ENCODE measurements at places on chromosomes 16 and 17. TPM values are rescaled to one million over a fixed set of nuclear protein-coding genes. Genes with fewer than 3 reads are reported as not detected.

- no peak overlapping the region for H3K27ac ChIP-seq
- no peak for DNase-seq
- no peak overlapping the region for H3K4me3 ChIP-seq
- no peaks in the 10 kb centered on the region for H3K27me3 ChIP-seq
Observed at GRCh38 chr17:37506678-37507077, 17.0 kb downstream of the DUSP14 start.

- no peaks in the 10 kb centered on the region for H3K36me3 ChIP-seq
- no peak for DNase-seq
- no peaks in the 10 kb centered on the region for H3K27me3 ChIP-seq
- H3K4me3 ChIP-seq: no peak overlapping the region
Observed at GRCh38 chr16:49600976-49601375, 227.4 kb downstream of the C16orf78 start.

DNA sequence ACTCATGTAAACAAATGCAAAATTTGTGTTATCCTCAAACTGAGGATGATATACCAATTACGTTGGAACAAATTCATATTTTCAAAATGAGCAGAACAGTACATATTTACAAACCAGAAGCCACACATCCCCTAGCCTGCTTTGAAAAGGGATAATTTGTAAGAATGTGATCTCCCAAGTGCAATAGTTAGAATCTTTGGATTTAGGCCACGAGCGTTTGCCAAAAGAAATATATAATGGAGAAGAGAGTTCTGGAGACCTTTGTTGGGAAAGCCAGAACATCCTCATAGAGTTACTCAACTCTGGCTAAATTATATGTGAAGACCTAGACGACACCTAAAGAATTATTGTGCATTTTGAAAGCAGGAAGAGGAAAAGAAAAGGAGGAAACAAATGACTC is 449.3 kb downstream of the KCNJ2 start:
- DNase-seq: no peak
- no peak overlapping the region for H3K4me3 ChIP-seq
- H3K27ac ChIP-seq: no peak overlapping the region
- H3K27me3 ChIP-seq: no peaks in the 10 kb centered on the region

DNA sequence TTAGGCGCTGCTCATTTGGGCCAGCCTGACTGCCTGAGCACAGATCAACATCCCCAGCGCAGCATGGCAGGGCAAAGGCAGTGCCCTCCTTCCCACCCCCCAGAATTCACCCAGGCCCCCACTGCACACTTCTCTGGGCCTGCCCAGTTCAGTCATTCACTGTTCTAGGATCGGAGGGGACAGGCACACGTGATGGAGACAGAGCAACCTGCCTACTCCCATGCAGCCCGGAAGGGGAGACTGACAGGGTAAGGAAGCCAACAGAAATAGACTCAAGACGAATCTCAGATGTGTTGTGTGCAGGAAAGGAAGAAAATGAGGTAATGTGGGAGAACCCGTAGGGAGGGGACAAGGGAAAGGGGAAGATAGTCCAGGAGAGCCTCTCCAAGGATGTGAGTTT is 59.2 kb upstream of the LYRM9 start:
- DNase-seq: no peak
- H3K4me1 ChIP-seq: no peaks in the 10 kb centered on the region
- H3K4me3 ChIP-seq: no peak overlapping the region
- H3K36me3 ChIP-seq: no peaks in the 10 kb centered on the region
- no peaks in the 10 kb centered on the region for H3K27me3 ChIP-seq
- no peak overlapping the region for H3K27ac ChIP-seq

DNA sequence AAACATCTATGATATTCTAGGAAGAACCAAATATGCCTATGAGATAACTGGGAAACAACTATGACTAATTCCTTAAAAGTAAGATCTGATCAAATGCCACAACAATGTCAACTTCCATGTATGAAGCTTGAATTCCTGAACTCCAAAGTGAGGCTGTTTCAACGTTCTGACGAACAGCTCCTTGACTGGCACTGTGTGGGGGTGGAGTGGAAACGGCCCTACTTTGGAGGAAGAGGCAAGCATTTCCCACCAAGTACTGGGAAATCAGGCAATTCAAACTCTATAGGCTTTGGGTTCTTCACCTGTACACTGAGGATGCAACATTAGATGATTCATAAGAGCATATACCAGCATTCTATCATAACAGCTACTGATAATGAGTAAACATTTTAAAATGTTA is 187.2 kb downstream of the CDK5R1 start:
- H3K4me3 ChIP-seq: no peak overlapping the region
- H3K4me1 ChIP-seq: no peaks in the 10 kb centered on the region
- no peaks in the 10 kb centered on the region for H3K36me3 ChIP-seq
- H3K27ac ChIP-seq: no peak overlapping the region

- H3K4me1 ChIP-seq: no peaks in the 10 kb centered on the region
- H3K27me3 ChIP-seq: no peaks in the 10 kb centered on the region
- H3K36me3 ChIP-seq: no peaks in the 10 kb centered on the region
Observed at GRCh38 chr16:4900036-4900435, 36.9 kb downstream of the PPL start.

DNA sequence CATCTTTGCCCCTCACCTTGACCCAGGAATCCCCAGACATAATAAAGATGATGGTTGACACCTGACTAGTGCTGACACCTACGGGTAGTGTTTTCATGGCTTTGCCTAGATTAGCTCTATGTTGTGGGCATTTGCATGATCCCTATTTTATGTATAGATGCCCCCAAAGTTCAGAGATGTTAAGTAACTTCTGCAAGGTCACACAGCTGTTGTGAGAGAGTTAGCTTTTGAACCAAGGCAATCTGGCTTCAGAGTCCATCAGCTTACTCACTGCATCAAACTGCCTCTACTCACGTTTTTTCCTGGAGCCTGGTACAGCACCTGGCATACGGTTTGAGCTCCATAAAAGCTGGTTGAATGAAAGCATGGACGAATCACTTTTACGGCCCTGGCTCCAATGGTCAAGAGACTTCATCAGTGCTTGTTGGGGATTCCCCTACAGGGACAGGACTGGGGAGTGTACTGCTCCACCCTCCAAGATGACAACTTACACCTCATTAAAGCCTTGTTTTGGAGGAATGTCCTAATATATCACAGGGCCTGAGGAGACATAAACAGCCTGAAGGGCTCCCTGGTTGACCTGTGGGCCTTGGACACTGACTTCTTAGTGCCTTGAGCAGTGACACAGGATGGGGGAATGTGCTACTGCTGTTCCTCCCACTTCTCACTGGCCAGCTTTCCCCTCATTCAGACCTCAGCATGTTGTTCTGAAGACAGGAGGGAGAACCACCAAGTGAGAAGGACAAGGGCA is 193.2 kb upstream of the ASIC2 start:
- no peak for DNase-seq
- H3K27ac ChIP-seq: no peak overlapping the region
- no peaks in the 10 kb centered on the region for H3K4me1 ChIP-seq
- no peaks in the 10 kb centered on the region for H3K27me3 ChIP-seq

DNA sequence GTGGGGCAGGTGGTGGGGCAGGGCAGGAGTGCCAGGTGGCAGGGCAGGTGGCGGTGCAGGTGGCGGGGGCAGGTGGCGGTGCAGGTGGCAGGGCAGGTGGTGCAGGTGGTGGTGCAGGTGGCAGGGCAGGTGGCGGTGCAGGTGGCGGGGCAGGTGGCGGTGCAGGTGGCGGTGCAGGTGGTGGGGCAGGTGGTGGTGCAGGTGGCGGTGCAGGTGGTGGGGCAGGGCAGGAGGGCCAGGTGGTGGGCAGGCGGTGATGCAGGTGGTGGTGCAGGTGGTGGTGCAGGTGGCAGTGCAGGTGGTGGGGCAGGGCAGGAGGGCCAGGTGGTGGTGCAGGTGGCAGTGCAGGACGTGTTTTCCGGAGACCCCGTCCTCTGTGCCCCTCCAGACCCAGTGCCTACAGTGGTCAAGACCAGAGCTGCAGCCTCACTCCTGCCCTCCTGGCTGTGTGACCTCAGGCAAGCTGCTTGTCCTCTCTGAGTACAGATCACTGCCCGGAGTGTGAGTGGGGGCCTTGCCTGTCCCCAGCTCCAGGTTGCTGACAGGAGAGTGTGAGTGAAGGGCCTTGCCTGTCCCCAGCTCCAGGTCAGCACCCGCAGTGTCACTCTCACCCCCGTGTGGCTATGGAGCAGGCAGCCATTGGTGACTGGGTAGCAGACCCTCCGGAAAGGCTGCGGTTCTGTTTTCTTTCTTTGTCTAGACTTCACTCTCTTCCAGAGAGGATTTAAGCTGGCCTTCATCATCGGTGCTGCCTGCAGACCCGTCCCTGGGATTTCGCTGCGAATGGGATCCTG is 16.1 kb upstream of the NPTX1 start:
- H3K27me3 ChIP-seq: no peaks in the 10 kb centered on the region
- H3K27ac ChIP-seq: no peak overlapping the region
- no peak overlapping the region for H3K4me3 ChIP-seq

- H3K4me3 ChIP-seq: peak within 1 kb of the TSS; percentile 48
- H3K4me1 ChIP-seq: peaks cover 9% of the 10 kb centered on the region
- no peaks in the 10 kb centered on the region for H3K27me3 ChIP-seq
- peak; percentile 99 for DNase-seq
Observed at GRCh38 chr17:14300575-14301278, at the start of gene HS3ST3B1. HS3ST3B1 (plus strand) TSS chr17:14301081; CDS start chr17:14301519, 438 bp downstream.

- H3K36me3 ChIP-seq: no peaks in the 10 kb centered on the region
- H3K27ac ChIP-seq: no peak overlapping the region
- H3K4me3 ChIP-seq: no peak overlapping the region
- no peak for DNase-seq
Observed at GRCh38 chr16:7303052-7303610, 29.5 kb upstream of the RBFOX1 start.

DNA sequence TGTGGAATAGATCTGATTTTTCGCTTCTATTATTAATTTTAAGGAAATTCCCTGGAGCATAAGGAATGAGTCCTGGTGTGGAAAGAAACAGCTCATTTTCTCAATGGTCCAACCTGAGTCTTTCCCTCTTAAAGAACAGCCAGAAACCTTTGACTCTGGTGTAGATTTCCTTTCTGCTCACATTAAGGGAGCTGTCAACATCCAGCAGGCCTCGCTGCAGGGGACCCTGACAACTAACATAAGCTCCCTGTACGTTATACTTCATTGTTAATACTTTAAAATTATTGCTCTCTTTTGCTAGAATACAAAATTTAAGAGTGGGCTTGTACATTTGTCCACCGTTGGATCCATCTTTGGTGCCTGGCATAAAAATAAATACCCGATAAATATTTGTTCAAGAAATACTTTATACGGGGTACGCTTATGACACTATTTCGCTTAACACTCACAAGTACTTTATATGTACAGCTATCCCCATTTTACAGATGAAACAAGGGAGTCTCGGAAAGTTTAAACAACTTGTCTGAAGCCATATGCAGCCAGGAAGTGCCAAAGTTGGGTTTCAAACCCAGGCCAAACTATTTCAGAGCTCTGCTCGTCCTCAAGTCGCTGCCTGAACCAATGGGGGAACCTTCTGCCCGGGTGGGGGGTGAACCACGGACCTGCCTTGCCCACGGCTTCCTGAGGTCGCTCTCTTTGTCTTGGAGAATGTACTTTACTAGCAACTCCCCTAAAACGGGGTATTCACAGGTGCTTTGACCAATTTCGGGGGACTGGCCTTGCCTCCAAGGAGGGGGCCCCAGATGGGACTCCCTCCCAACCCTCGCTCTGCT is 611 bp downstream of the SMARCE1 start:
- H3K4me1 ChIP-seq: peaks cover 6% of the 10 kb centered on the region
- peak overlapping the region; percentile 63 for H3K4me3 ChIP-seq
- no peaks in the 10 kb centered on the region for H3K36me3 ChIP-seq
- H3K27me3 ChIP-seq: no peaks in the 10 kb centered on the region
- H3K27ac ChIP-seq: peak overlapping the region; percentile 96

DNA sequence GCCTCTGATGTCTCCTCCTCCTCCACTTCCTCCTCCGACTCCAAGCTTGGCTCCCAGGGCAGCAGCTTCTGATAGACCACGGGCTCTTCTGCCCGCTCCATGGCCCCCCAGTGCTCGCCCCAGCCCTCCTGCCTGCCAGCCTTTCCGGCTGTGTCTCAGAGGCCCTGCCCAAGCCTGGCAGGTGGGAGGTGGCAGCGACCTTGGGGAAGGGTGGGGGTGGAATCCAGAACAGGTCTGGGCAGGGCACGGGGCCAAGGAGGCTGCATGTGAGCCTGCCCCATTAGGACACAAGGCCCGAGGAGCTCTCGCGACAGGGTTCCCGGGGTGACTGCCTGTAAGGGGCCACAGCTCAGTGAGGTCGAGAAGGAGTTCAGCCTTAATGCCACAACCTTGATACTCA is at the start of gene GGT6:
TSS of gene GGT6 (minus strand) at position 157 of the 400 bp plus-strand sequence. CDS start at position 101, 56 bp downstream.
- no peaks in the 10 kb centered on the region for H3K27me3 ChIP-seq
- H3K36me3 ChIP-seq: no peaks in the 10 kb centered on the region
- no peak within 1 kb of the TSS for H3K27ac ChIP-seq
- no peak within 1 kb of the TSS for H3K4me3 ChIP-seq

- H3K27me3 ChIP-seq: no peaks in the 10 kb centered on the region
- H3K27ac ChIP-seq: peak overlapping the region; percentile 84
- peak overlapping the region; percentile 49 for H3K4me3 ChIP-seq
- DNase-seq: peak; percentile 83
- H3K4me1 ChIP-seq: peaks cover 19% of the 10 kb centered on the region
Observed at GRCh38 chr17:77451245-77451893, 310.6 kb downstream of the SEC14L1 start.

- peaks cover 36% of the 10 kb centered on the region for H3K4me1 ChIP-seq
- H3K27ac ChIP-seq: no peak overlapping the region
- no peak overlapping the region for H3K4me3 ChIP-seq
- DNase-seq: no peak
Observed at GRCh38 chr17:41417127-41417526, 7.3 kb downstream of the KRT37 start.

DNA sequence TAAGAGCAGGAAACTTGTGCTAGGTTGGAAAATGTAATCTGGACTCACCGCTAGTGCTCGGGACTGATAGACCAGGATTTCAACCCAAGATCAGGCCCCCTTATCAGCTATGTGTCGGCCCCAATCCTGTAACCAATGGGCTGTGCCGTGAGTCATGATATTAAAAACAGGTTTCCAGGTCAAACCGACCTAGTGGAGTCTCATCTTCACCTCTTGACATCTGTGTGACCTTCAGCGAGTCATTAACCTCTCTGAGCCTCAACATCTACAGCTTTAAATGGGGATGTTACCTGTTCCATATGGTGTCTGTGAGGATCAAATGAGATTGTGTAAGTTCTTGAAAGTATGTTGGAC is 512 bp downstream of the PMM2 start:
- H3K4me3 ChIP-seq: peak overlapping the region; percentile 94
- no peaks in the 10 kb centered on the region for H3K36me3 ChIP-seq
- H3K27ac ChIP-seq: peak overlapping the region; percentile 43
- no peaks in the 10 kb centered on the region for H3K27me3 ChIP-seq
- peaks cover 3% of the 10 kb centered on the region for H3K4me1 ChIP-seq
- DNase-seq: no peak

The ROGDI gene
- total RNA-seq: 22.3 TPM

The NGFR gene
- 1.4 TPM for total RNA-seq

The FGF11 gene
- 4.2 TPM for total RNA-seq

The KCNH4 gene
- total RNA-seq: 0.40 TPM

The SLC13A2 gene
- not detected for total RNA-seq

The NPLOC4 gene
- 74.9 TPM for total RNA-seq

The ZDHHC1 gene
- total RNA-seq: 31.0 TPM

The IGFALS gene
- total RNA-seq: 0.20 TPM

The PPP1R1B gene
- total RNA-seq: 10.1 TPM

The C16orf46 gene
- 1.0 TPM for total RNA-seq

Data from ovary (tissue), 10 donors.